ENCODE measurements at places on chromosomes 5 and 9. TPM values are rescaled to one million over a fixed set of nuclear protein-coding genes. Genes with fewer than 3 reads are reported as not detected.

DNA sequence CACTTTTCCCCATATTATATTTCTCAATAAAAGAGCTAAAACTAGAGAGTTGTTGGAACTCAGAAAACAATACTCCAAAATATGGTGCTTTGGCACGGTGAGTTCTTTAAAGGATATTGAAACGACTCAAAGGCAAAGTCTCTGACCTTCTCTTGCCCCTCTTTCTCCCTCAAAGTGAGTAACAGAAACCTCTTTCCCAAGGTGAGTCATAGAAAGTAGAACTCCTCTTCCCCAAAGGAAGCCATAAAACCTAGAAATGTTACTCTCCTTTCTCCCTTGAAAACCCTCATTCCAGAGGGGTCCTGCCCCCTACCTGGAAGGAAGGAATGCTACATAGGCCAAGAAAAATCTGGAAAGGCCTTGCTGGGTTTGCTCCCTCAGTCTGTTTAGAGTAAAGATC lies 47.5 kb downstream of the RAPGEF6 start:
- H3K36me3 ChIP-seq: no peaks in the 10 kb centered on the region
- no peaks in the 10 kb centered on the region for H3K4me1 ChIP-seq
- H3K4me3 ChIP-seq: no peak overlapping the region
- H3K27ac ChIP-seq: no peak overlapping the region
- no peak for DNase-seq

- H3K4me3 ChIP-seq: no peak overlapping the region
- H3K27me3 ChIP-seq: peaks cover 5% of the 10 kb centered on the region
- H3K4me1 ChIP-seq: no peaks in the 10 kb centered on the region
- H3K36me3 ChIP-seq: no peaks in the 10 kb centered on the region
- no peak overlapping the region for H3K27ac ChIP-seq
These were observed 84.2 kb upstream of the SEMA6A start for GRCh38 chr5:116658830-116659229.

Gene PDE6A
- total RNA-seq: 0.50 TPM

DNA sequence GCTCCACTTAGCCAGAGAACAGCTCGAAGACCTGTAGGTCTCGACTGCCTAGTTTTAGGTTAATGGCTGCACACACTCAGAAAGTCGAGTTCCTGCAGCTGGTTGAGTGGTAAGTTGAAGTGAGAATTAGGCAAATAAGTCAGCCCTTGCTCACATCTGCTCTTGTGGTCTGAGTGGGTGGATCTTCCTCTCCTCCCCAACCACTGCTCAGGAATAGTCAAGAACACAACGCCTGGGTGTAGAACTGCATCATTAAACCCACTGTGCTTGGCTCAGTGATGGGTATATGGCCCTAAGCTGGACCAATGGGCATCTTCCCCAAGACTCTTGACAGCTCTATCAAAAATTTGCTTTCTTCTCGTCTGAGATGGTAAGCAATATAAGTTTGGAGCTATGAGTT lies 20.9 kb upstream of the ADAM19 start:
- no peaks in the 10 kb centered on the region for H3K36me3 ChIP-seq
- no peak for DNase-seq

Gene SLC1A1
- 2.9 TPM for total RNA-seq

Gene ITK
- not detected for total RNA-seq

DNA sequence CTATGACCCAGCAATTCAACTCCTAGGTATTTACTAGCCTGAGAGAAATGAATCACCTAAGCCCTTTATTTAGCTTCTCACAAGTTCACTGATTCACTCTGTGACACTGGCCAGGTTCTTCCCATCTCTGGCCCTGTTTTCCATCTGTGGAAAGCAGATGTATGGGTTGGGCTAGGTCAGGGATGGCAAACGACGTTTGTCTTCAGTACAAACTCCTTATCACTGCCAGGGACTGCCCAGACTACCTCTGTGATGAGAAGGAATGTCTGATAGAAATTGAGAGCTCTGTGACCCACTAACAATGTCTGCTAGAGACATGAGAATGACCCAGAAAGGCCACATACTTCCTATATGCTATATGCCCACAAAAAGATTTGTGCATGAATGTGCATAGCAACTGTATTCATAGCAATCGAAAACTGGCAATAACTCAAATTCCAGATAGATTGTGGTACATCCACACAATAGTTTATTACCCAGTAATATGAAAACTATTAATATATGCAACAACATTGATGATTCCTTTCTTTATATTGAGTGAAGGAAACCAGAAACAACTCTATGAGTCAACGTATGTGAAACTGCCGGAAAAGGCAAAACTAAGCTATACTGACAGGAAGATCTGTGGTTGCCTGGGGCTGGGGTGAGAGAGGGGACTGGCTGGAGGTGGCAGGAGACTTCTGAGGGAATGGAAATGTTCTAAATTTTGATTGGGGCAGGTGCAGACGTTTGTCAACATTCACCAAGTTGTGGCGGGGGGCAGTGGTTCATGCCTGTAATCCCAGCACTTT lies 32.0 kb upstream of the ADAM19 start:
- H3K4me1 ChIP-seq: peaks cover 74% of the 10 kb centered on the region
- 0 out of 2 replicates have a peak, but pooled peaks cover 4% of the 10 kb centered on the region for H3K36me3 ChIP-seq
- peak; percentile 37 for DNase-seq
- no peaks in the 10 kb centered on the region for H3K27me3 ChIP-seq

Gene FOXD4L4
- total RNA-seq: 0.53 TPM

DNA sequence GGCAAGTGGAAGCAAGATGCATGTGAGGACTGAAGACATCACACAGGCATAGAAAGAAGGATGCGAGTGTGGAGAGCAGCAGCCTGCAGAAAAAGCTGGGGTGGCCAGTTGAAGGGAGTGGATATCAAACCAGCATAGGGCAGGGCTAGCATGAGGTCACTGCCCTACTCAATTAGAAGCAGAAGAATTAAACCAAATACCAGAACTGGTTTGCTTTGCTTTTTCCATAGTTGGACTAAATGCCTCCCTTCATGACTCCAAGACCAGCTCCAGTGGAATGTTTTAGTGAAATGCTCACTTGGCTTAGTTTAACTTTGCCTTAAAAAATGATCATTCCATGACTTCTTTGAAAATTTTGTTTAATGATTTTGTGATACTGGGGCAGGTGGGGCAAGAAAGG lies 45.8 kb downstream of the TMEM167A start:
- no peaks in the 10 kb centered on the region for H3K27me3 ChIP-seq
- no peak overlapping the region for H3K4me3 ChIP-seq
- no peak overlapping the region for H3K27ac ChIP-seq

GRCh38 chr9:74303945-74304344 lies 193.2 kb upstream of the RORB start:
- H3K27ac ChIP-seq: no peak overlapping the region
- no peaks in the 10 kb centered on the region for H3K36me3 ChIP-seq
- H3K27me3 ChIP-seq: no peaks in the 10 kb centered on the region
- no peak for DNase-seq
- no peaks in the 10 kb centered on the region for H3K4me1 ChIP-seq

GRCh38 chr9:92463984-92464383 lies 18.3 kb downstream of the ASPN start:
- H3K27ac ChIP-seq: no peak overlapping the region
- H3K27me3 ChIP-seq: no peaks in the 10 kb centered on the region
- no peaks in the 10 kb centered on the region for H3K4me1 ChIP-seq
- no peaks in the 10 kb centered on the region for H3K36me3 ChIP-seq
- no peak for DNase-seq

DNA sequence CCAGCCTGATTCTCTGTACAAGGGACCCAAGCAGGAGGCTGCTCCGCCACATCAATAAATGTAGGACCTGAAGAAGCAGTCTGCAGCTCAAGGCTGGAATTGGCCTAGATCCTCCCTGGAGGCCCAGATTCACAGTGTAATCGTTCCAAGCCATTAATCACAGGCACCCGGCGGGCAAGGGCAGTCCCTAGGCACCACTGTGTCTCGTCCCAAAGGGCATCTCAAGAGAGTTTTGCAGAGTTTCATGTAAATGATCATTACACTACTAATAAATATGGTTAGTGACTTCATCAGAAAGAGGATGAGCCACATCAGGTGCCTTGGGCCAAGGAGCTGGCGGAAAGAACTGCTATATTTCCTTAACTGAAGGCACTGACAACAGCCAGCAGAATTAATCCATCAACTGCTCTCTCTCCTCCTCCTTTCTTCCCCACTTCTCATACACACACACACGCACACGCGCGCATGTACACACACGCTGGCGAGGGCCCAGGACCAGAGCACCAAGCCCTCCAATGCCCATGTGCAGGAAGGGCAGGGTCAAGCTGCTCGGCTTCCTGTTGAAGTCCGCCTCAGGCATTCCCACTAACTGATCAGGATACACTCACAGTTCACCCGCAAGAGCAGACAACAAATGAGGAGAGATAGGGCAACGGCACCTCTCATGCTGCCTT lies 33.9 kb downstream of the GNAQ start:
- H3K4me3 ChIP-seq: no peak overlapping the region
- no peak for DNase-seq
- no peak overlapping the region for H3K27ac ChIP-seq
- peaks cover 9% of the 10 kb centered on the region for H3K4me1 ChIP-seq
- H3K27me3 ChIP-seq: no peaks in the 10 kb centered on the region

GRCh38 chr9:14192556-14192955 lies 121.4 kb downstream of the NFIB start:
- DNase-seq: no peak
- no peak overlapping the region for H3K27ac ChIP-seq
- no peaks in the 10 kb centered on the region for H3K27me3 ChIP-seq
- H3K36me3 ChIP-seq: no peaks in the 10 kb centered on the region
- H3K4me3 ChIP-seq: no peak overlapping the region

Gene SCGB3A2
- not detected for total RNA-seq

DNA sequence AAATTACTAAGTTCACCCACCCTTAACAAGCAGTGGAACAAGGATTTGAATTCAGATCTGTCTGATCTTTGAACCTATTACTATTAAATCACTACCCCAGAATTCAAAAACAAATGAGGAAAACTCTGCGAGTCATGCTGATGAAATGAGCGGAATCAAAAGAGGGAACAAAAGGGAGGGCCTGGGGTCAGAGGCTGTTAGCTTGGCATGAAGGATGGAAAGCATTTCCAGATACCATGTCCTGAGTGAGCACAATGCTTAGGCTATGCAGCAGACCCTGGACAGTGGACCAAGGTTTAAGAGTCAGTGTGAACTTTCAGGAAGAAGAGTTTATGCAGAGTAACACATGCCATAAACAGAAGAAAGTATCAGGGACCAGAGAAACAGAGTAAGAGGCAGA lies 30.5 kb downstream of the GRIA1 start:
- no peaks in the 10 kb centered on the region for H3K27me3 ChIP-seq
- no peak for DNase-seq
- H3K27ac ChIP-seq: no peak overlapping the region
- H3K4me1 ChIP-seq: no peaks in the 10 kb centered on the region
- no peaks in the 10 kb centered on the region for H3K36me3 ChIP-seq
- H3K4me3 ChIP-seq: no peak overlapping the region

Gene RAD50
- 42.2 TPM for total RNA-seq

DNA sequence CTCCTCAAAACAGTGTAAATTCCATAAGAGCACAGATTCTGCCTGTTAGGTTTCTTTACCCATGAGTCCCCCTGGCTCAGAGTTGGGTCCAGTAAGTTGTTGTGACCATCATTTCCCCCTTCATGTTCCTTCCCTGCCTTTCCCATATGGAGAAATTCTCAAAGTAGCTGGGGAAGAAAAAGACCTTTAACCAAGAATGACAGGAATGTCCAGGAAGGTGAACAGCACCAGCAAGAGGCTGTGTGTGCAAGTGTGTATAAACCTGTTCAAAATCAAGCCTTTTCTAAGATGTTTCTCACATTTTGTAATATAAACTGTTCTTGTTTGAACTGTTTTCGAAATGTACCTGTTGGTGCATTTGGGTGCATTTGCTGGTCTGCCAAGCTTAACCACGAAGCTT lies 238.2 kb downstream of the SLIT3 start:
- no peaks in the 10 kb centered on the region for H3K36me3 ChIP-seq
- H3K27me3 ChIP-seq: peaks cover 86% of the 10 kb centered on the region
- DNase-seq: no peak
- H3K4me1 ChIP-seq: no peaks in the 10 kb centered on the region

DNA sequence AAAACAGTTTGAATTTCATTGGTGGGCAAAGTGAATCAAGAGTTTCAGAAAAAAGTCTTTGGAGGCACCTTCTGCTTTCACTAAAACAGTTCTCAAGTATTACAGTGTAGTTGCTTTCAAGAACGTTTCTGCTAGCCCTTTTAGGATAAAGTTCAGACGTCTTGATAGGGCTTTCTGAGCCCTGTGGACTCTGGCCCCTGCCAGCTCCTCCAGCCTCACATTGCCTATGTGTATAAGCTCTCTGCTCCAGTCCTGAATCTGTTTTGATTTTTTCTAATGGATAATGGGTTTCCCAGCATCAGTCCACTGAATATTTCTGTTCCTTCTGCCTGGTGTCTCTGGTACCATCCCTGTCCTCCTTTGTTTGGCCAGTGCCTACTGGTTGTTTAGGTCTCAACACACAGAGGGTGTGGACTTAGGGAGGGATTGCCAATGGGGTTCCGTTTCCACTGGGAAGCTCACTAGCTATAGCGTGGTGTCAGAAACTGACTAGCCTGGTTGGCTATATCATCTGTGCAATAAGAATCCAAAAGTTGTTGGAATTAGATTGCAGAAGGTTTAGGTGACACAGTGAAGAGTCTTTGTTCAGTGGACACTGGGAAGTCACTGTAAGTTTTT lies 26.4 kb downstream of the ARHGAP26 start:
- no peaks in the 10 kb centered on the region for H3K27me3 ChIP-seq
- H3K27ac ChIP-seq: no peak overlapping the region
- DNase-seq: no peak
- no peaks in the 10 kb centered on the region for H3K36me3 ChIP-seq
- H3K4me1 ChIP-seq: peaks cover 4% of the 10 kb centered on the region

- DNase-seq: no peak
- H3K36me3 ChIP-seq: no peaks in the 10 kb centered on the region
- H3K4me1 ChIP-seq: no peaks in the 10 kb centered on the region
- no peak overlapping the region for H3K27ac ChIP-seq
- peaks cover 93% of the 10 kb centered on the region for H3K27me3 ChIP-seq
- no peak overlapping the region for H3K4me3 ChIP-seq
These were observed 17.2 kb downstream of the IRX4 start for GRCh38 chr5:1865486-1865885.

Gene UBAP2
- 21.2 TPM for total RNA-seq

DNA sequence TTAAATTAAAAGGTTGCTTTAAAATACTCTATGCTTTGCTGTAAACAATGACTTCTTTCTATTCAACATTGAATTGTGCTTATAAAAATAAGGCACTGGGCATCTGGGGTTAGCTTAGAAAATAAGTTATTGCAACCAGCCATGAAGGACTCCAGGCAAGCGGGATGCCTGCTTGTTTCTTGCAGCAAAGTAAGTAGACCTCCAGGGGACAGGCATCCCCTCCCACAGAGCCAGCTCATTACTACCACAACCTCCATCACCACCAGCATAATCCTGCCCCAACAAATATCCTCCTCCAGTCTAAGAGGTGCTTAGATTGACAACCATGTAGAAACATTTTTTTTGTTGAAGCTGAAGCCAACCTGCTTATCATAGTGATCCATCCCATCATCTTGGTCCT lies 190.4 kb downstream of the TARS1 start:
- peak; percentile 3 for DNase-seq
- H3K36me3 ChIP-seq: peaks cover 35% of the 10 kb centered on the region
- no peak overlapping the region for H3K27ac ChIP-seq
- no peak overlapping the region for H3K4me3 ChIP-seq
- H3K4me1 ChIP-seq: no peaks in the 10 kb centered on the region

Gene SLC45A2
- total RNA-seq: 0.33 TPM

All from PC-9 (cell line).